ENCODE measurements at places on chromosomes 16 and 17. TPM values are rescaled to one million over a fixed set of nuclear protein-coding genes. Genes with fewer than 3 reads are reported as not detected.
A peak's percentile ranks its signal among the peaks of the same experiment; 100 is the strongest.

The PRR11 gene
- polyA plus RNA-seq = 0.76 TPM

The CHD9NB gene
- not detected for polyA plus RNA-seq

GRCh38 chr16:58054289-58054688, 28.7 kb downstream of the MMP15 start:
- no peaks in the 10 kb centered on the region for H3K4me1 ChIP-seq
- peaks cover 4% of the 10 kb centered on the region for H3K27me3 ChIP-seq
- no peaks in the 10 kb centered on the region for H3K36me3 ChIP-seq
- no peak overlapping the region for H3K4me3 ChIP-seq
- no peak overlapping the region for H3K27ac ChIP-seq

The TMEM238L gene
- polyA plus RNA-seq = not detected

DNA sequence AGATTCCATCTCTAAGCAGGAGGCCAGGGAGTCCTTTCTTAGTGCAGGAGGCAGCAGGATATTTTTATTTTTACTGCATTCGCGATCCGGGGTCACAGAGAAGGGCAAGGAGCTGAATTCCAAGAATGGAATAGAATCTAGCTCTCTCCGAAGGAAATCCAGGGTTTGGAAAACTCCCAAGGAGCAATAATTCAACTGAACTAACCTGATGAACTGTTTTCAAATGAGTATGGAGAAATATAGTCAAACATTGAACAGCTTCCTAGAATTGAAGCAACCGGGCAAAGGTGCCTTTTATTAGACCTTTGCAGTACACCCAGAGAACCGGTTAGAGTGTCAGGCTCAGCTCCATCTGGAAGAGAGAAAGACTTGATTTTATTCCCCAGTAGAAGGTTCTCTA, 120.7 kb upstream of the MAF start:
- peaks cover 3% of the 10 kb centered on the region for H3K36me3 ChIP-seq
- no peak overlapping the region for H3K27ac ChIP-seq
- H3K4me1 ChIP-seq = no peaks in the 10 kb centered on the region

DNA sequence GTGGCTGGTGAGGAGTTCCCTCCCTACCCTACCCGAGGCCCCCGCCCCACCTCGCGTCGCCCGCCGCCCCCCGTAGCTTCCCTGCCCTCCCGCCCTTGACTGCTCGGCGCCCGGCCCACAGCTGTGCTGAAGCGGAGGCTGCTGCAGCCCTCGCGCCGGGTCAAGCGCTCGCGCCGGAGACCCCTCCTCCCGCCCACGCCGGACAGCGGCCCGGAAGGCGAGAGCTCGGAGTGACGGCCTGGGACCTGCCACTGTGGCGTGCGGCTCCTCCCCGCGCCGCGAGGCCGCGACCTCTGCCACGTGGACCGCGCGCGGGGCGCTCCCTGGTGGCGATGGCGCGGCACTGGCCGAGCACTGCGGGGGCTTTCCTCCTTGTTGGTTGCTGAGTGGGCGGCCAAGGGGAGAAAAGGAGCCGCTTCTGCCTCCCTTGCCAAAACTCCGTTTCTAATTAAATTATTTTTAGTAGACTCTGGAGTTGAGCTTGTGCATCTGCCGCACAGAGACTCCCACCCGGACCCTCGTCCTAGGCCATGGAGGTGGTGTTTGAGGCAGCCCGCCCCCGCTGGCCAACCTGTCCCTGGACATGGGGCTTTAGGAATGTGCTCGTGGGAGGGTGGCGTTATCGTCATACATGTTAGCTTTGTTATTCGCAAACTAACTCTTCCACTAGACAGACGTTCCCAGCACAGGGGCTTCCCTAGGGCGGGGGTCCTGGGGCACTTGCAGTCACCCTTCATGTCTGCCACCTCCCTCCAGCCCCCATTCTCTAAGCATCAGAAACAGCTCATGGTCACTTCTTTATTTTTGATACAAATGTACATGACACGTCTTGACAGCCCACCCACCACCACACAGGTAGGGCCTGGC, 4.4 kb downstream of the TP53I13 start:
- H3K27ac ChIP-seq = no peak overlapping the region
- H3K4me1 ChIP-seq = peaks cover 14% of the 10 kb centered on the region
- H3K27me3 ChIP-seq = peaks cover 6% of the 10 kb centered on the region
- H3K36me3 ChIP-seq = no peaks in the 10 kb centered on the region
- peak; percentile 68 for DNase-seq

DNA sequence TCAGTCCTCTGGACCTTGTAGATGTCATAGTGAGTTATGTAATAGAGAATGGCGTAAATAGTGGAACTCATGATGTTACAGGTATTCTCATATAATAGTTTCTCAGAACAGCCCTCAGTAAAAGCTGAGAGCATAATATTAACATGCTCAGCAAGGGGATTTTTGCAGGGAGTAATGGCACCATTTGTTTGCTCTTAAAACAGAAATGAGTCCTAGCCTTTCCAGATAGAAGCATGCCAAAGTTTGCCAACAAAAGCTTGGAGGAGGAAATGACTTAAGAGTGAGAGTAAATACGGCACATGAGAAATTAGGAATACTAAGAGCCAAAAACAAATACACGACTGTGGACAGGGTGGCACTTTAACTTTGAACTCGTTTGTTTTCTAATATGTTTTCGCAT, 198.4 kb downstream of the ANKFN1 start:
- no peak for DNase-seq
- no peak overlapping the region for H3K4me3 ChIP-seq
- peaks cover 2% of the 10 kb centered on the region for H3K27me3 ChIP-seq

The CCDC92B gene
- polyA plus RNA-seq = not detected

GRCh38 chr17:45101546-45101882, 30.8 kb downstream of the PLCD3 start:
- H3K27ac ChIP-seq = no peak overlapping the region
- H3K36me3 ChIP-seq = peaks cover 13% of the 10 kb centered on the region
- no peak overlapping the region for H3K4me3 ChIP-seq
- no peaks in the 10 kb centered on the region for H3K4me1 ChIP-seq

The ZG16 gene
- not detected for polyA plus RNA-seq

- peak; percentile 75 for DNase-seq
- no peaks in the 10 kb centered on the region for H3K36me3 ChIP-seq
- no peaks in the 10 kb centered on the region for H3K27me3 ChIP-seq
- H3K4me3 ChIP-seq = no peak overlapping the region
Observed at GRCh38 chr16:8567355-8568230, 22.7 kb downstream of the TMEM114 start.

- no peak for DNase-seq
- H3K27me3 ChIP-seq = peaks cover 4% of the 10 kb centered on the region
- no peak overlapping the region for H3K27ac ChIP-seq
- peaks cover 16% of the 10 kb centered on the region for H3K36me3 ChIP-seq
- H3K4me3 ChIP-seq = peak overlapping the region; percentile 2
- H3K4me1 ChIP-seq = peaks cover 21% of the 10 kb centered on the region
Observed at GRCh38 chr17:17492571-17492970, 3.6 kb downstream of the RASD1 start.

The CHST5 gene
- polyA plus RNA-seq = not detected

DNA sequence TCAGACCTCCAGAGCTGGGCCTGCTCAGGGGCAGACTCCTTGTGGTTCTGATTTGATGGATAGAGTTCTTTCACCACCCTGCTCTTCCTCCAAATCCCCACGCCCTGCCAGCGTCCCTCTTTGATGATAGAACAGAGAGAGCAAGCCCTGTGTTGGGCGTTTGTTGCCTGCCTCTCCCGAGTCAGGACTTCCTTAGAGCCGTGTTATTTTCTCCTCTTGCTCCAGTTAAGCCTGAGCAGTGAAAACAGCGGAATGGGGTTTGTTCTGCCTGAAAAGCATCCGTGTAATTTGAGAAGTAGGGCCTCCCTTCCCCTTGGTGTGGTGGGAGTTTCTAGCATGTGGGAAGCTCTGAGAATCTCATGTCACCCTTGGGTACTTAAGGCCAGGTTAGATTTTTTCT, 22.1 kb downstream of the TMEM94 start:
- no peak overlapping the region for H3K4me3 ChIP-seq
- no peak overlapping the region for H3K27ac ChIP-seq
- H3K27me3 ChIP-seq = no peaks in the 10 kb centered on the region

DNA sequence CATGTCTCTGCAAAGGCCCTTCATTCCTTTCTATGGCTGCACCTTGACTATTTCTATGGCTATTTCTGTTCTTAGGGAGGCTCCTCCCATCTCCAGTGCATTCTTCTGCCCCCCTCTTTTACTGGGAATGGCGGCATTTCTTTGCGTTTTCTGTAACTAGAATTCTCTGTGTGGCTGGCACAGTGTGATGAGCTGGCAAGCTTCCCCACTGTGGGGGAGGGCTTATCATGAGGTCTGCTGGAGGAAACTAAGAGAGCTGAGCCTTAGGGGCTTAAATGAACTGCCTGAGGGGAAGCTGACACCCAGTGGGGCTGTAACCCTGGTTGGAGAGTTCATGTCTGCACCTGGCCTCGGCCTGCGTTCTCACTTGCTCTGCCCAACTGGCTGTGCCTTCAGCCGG, 1.5 kb upstream of the CARD14 start:
- no peak overlapping the region for H3K4me3 ChIP-seq
- H3K27me3 ChIP-seq = peaks cover 3% of the 10 kb centered on the region
- DNase-seq = no peak
- H3K4me1 ChIP-seq = no peaks in the 10 kb centered on the region

GRCh38 chr16:28180655-28181460, 30.9 kb downstream of the XPO6 start:
- H3K27ac ChIP-seq = peak overlapping the region; percentile 87
- H3K4me3 ChIP-seq = no peak overlapping the region
- H3K36me3 ChIP-seq = peaks cover 20% of the 10 kb centered on the region
- peaks cover 78% of the 10 kb centered on the region for H3K4me1 ChIP-seq

The VEZF1 gene
- 40.1 TPM for polyA plus RNA-seq

The ATP2A1 gene
- 0.31 TPM for polyA plus RNA-seq

The MT1A gene
- polyA plus RNA-seq = not detected

GRCh38 chr17:70153210-70153609, 16.1 kb upstream of the KCNJ2 start:
- H3K36me3 ChIP-seq = no peaks in the 10 kb centered on the region
- H3K27me3 ChIP-seq = no peaks in the 10 kb centered on the region
- no peak overlapping the region for H3K27ac ChIP-seq
- no peak overlapping the region for H3K4me3 ChIP-seq
- no peak for DNase-seq
- no peaks in the 10 kb centered on the region for H3K4me1 ChIP-seq

DNA sequence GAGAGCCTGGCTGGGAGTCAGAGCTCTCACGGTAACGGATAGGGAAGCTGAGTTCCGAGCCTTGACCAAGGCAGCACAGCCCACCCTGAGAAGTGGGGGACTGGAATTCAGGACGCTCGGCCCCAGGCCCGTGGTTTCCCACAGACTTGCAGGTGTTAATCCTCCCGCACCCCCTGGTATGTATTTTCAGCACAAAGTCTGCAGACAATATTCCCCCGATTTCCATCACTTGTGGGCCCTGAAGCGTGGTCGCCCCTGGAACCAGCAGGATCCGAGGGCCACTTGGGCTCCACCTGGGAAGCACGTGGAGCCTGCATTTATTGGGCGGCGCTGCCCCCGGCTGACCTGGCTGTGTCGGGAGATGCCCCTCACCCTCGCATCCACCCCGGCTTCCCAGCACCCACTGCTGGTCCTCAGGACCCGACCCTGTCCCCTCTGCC, 60.2 kb downstream of the WSB1 start:
- peak overlapping the region; percentile 72 for H3K4me3 ChIP-seq
- H3K36me3 ChIP-seq = no peaks in the 10 kb centered on the region
- no peaks in the 10 kb centered on the region for H3K27me3 ChIP-seq

The KRT14 gene
- polyA plus RNA-seq = not detected

GRCh38 chr16:10923650-10924214, 18.5 kb downstream of the DEXI start:
- no peak overlapping the region for H3K4me3 ChIP-seq
- no peak for DNase-seq
- H3K4me1 ChIP-seq = peaks cover 1% of the 10 kb centered on the region
- peaks cover 7% of the 10 kb centered on the region for H3K36me3 ChIP-seq
